K562 (cell line): ENCODE measurements at places on chromosomes 1 and 21. TPM values are rescaled to one million over a fixed set of nuclear protein-coding genes. Genes with fewer than 3 reads are reported as not detected.

Gene PKLR
- 75.7 and 78.4 TPM in 2 replicates for total RNA-seq

Gene CIART
- total RNA-seq = 0.35 TPM in 1 of 2 replicates, not detected in the other

Gene FGR
- total RNA-seq = 0.11 and 0.38 TPM in 2 replicates

Gene PRAMEF20
- not detected in 2 replicates for total RNA-seq

Gene KCNQ4
- 3.8 and 4.1 TPM in 2 replicates for total RNA-seq

Gene KRTAP11-1
- total RNA-seq = not detected in 2 replicates

Gene LCE3E
- not detected in 2 replicates for total RNA-seq

Gene TNFSF4
- 0.13 and 0.16 TPM in 2 replicates for total RNA-seq

DNA sequence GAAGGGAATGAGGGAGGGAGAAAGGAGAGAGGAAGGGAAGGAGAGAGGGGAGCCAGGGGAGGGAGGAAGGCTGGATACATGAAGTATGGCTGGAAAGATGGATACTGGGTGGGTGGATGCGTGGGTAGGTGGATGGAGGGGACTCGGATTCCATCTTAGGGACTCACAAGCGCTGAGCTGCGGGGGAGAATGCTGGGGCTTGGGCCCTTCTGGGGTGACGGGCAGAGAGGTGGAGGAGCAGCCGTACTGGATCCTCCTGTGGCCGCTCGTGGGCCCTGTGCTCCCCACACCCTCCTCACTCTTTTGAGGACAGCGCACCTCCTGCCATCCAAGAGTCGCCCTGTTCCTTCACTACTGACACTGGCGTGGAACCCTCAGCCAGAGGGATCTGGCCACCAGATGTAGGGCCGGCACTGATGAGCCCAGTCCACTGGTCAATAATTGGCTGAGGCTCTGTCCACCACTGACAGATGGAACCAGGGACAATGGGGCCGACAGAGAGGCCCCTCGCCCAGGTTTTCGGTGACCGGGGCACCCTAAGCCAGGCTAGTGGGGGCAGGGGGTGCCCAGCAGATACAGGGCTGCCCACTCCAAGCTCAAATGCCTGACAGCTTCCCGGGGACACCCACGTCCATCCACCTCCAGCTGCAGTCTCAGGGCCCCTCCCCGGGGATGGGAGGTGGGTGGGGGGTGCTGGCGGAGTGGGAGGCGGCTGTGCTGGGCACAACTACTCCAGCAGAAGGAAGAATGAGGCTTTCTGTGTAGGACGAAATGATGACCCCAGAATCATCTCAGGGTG, 4.4 kb upstream of the ACTRT2 start:
- no peak for DNase-seq
- H3K4me3 ChIP-seq = no peak overlapping the region
- peaks cover 59% of the 10 kb centered on the region for H3K27me3 ChIP-seq
- H3K27ac ChIP-seq = no peak overlapping the region
- H3K36me3 ChIP-seq = no peaks in the 10 kb centered on the region
- 0 out of 2 replicates have a peak, but pooled peaks cover 8% of the 10 kb centered on the region for H3K4me1 ChIP-seq

- H3K4me3 ChIP-seq = peak overlapping the region; percentile 70
- H3K4me1 ChIP-seq = peaks cover 21% of the 10 kb centered on the region
- H3K27me3 ChIP-seq = peaks cover 2% of the 10 kb centered on the region; the same call in 1 of the 3 replicates
- DNase-seq = no peak
Observed at GRCh38 chr1:226870026-226870400, 403 bp upstream of the PSEN2 start.

- H3K4me1 ChIP-seq = no peaks in the 10 kb centered on the region
- no peak for DNase-seq
- no peaks in the 10 kb centered on the region for H3K27me3 ChIP-seq
- H3K36me3 ChIP-seq = no peaks in the 10 kb centered on the region
Observed at GRCh38 chr1:20997602-20998224, 179.0 kb downstream of the EIF4G3 start.

DNA sequence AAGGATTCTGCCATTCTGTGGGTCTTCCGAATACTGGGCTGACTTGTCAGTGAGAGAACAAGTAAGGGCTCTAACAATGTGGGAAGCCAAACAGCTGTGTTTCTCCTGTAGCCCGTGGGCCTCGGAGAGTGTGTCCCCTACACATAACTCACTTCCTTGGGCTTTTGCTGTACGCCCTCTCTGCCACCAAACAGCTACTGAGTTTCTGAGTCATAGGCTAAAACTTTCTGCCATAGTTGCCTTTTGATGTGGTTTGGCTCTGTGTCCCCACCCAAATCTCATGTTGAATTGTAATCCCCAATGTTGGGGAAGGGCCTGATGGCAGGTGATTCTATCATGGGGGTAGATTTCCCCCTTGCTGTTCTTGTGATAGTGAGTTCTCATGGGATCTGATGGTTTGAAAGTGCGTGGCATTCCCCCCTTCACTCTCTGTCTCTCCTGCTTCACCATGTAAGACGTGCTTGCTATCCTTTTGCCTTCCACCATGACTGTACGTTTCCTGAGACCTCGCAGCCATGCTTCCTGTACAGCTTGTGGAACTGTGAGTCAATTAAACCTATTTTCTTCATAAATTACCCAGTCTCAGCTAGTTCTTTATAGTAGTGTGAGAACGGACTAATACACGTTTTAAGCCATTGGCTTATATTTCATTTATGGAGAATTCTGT, 194.8 kb upstream of the HMCN1 start:
- H3K36me3 ChIP-seq = no peaks in the 10 kb centered on the region
- DNase-seq = no peak
- no peaks in the 10 kb centered on the region for H3K27me3 ChIP-seq
- H3K4me1 ChIP-seq = no peaks in the 10 kb centered on the region; the same call in 2 of the 3 replicates

DNA sequence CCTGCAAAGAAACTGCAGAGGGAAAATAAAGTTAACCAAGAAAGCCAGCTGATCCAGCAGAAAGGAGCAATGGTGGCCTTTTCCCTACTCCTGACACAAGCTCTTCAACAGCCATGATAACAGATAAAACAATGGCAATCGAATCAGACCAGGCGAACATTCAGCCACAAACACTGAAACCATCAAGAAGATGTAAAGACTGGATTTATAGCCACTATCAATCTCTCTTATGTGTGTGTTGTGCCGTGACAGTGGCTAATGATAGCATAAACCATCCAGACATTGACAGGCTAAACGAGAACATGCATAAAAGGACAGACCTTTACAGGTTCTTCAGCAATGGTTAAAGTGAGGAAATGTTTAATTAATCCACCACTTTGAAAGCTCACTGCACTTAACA, 78.1 kb upstream of the RAB4A start:
- no peak overlapping the region for H3K4me3 ChIP-seq
- no peak for DNase-seq
- H3K36me3 ChIP-seq = no peaks in the 10 kb centered on the region

DNA sequence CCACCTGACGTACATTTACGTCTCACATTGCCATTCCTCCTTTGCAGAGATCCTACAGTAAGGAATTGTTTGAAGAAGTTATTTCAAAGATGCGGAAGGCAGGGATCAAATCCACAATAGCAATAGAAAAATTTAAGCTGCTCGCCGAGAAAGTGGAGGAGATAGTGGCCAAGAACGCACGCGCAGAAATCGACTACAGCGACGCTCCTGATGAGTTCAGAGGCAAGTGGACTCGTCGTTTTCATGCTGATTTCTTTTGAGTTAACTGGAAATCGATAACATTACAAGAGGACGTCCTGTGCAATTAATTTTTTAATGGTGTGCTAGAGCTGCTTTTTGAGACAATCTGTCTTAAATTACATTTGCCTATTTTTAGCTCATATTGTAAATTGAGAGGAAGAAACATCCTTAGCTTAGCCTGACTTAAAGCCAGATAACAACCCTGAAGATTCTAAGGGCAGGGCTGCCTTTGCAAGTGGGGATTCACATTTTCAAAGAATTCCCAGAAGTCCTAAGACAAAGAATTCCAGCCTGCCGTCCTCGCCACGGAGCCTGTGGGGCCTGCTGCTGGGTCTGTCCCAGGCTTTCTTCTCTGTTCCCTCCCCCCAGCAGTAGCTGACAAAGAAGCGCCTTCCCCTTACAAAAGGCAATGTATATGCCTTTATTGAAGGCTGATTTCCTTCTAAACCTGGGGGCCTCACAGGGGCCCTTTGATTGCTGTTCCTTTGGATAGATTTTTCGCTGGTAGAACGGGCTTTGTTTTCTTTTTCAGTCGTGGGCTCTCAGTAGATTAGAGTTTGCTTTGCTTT, 31.6 kb upstream of the KIF1B start:
- no peak overlapping the region for H3K4me3 ChIP-seq
- H3K36me3 ChIP-seq = peaks cover 39% of the 10 kb centered on the region
- no peaks in the 10 kb centered on the region for H3K27me3 ChIP-seq
- no peak for DNase-seq

GRCh38 chr1:202957733-202958543, at the start of gene ADIPOR1:
Gene ADIPOR1 (minus strand): TSS chr1:202958312. CDS start chr1:202951070, 7,242 bp downstream.
- peak; percentile 99 for DNase-seq
- peaks cover 34% of the 10 kb centered on the region for H3K4me1 ChIP-seq
- H3K27ac ChIP-seq = peak within 1 kb of the TSS; percentile 90
- H3K27me3 ChIP-seq = no peaks in the 10 kb centered on the region

DNA sequence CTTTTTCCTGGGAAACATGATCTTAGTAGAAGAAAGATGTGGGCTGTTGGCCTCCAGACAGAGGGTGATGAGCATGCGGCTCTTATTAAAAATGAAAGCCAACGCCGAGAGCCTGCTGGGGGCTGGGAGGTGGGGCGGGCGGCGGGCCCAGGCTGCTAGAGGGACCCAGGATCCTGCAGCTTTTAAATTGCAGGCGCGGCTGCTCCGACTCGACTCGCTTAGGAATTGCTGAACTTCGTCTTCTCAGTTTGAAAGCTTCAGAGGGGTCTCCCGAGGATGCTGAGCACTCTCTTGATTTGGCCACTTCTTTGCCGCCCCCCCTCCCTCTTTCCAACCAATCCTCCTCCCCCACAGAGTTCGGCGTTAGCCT, 1.2 kb downstream of the AGPAT3 start:
- peaks cover 24% of the 10 kb centered on the region for H3K4me1 ChIP-seq
- peak overlapping the region; percentile 75 for H3K4me3 ChIP-seq
- H3K36me3 ChIP-seq = peaks cover 45% of the 10 kb centered on the region
- H3K27me3 ChIP-seq = no peaks in the 10 kb centered on the region
- peak; percentile 46 for DNase-seq

- no peak overlapping the region for H3K27ac ChIP-seq
- H3K4me3 ChIP-seq = no peak overlapping the region
- H3K4me1 ChIP-seq = no peaks in the 10 kb centered on the region
- H3K27me3 ChIP-seq = peaks cover 5% of the 10 kb centered on the region; the same call in 1 of the 2 replicates
- DNase-seq = no peak
Observed at GRCh38 chr21:33314111-33314510, 10.7 kb upstream of the IFNAR1 start.

GRCh38 chr1:54350360-54350759, 55.8 kb downstream of the SSBP3 start:
- no peaks in the 10 kb centered on the region for H3K27me3 ChIP-seq
- H3K4me1 ChIP-seq = peaks cover 18% of the 10 kb centered on the region
- H3K27ac ChIP-seq = no peak overlapping the region
- DNase-seq = no peak
- H3K36me3 ChIP-seq = peaks cover 24% of the 10 kb centered on the region; the same call in 2 of the 3 replicates
- H3K4me3 ChIP-seq = no peak overlapping the region

DNA sequence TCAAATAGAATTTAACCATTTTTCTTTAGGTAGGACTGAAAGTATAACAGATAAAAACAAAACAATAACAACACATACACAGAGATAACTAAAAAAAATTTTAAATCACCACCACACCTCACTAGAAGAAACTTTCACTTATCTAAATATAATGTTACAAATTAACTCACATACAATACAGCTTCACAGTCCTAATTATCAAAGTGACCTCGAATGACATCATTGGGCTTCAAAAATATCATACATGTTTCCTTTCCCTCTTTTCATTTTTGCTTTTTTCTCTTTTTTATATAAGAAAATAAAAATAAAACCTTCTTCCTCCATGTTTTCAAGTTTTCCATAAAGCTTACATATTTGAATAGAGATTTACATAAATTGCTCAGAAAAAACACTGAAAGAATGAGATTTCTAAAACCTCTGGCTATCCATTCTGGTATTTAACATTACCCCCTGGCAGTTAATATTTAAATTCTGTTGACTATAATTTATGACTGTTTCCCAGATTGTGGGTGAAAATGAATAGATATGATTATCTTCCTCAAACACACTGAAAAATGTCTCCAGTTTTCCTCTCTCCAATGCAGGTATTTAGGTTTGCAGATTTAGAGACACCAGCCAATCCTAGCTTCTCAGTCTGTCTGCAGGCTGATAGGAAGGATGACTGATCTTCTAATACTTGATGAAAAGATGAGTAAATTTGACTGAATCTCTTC, 40.5 kb upstream of the SLC19A2 start:
- H3K4me3 ChIP-seq = no peak overlapping the region
- H3K36me3 ChIP-seq = no peaks in the 10 kb centered on the region
- H3K4me1 ChIP-seq = peaks cover 19% of the 10 kb centered on the region
- DNase-seq = no peak

GRCh38 chr1:204435381-204435831, 23.8 kb upstream of the PPP1R15B start:
- no peaks in the 10 kb centered on the region; the same call in 1 of the 3 replicates for H3K4me1 ChIP-seq
- no peaks in the 10 kb centered on the region for H3K36me3 ChIP-seq
- no peak overlapping the region for H3K4me3 ChIP-seq
- no peak overlapping the region for H3K27ac ChIP-seq
- H3K27me3 ChIP-seq = peaks cover 37% of the 10 kb centered on the region

DNA sequence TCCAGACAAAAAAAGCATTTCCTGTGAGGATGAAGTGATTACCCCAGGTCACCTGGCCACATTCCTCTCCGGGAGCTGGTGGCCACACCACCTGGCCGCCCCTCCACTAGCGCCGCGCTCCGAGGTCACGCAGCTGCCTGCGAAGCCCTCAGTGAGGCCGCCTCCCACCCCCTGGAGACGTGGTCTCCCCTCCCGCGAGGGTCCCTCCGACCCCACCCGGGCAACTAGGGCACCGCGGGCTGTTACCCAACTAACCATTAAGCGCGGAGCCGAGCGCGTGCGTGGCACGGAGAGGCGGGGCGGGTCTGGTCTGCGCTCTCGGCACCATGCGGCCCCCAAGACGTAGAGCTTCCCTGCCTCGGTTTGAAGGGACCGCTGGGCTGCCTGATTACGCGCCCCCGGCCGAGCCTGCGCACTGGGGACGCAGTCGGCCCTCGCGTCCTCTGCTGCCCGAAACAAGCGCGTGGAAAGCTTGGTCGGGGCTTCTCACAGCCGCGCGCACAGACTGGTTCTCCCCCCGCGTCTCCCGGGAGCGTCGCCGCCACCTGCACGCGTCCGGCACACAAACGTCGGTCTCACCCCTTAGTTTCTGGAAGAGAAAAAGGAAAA, 106.5 kb downstream of the SLC16A1 start:
- H3K4me3 ChIP-seq = no peak overlapping the region
- peaks cover 6% of the 10 kb centered on the region; the same call in 1 of the 3 replicates for H3K4me1 ChIP-seq
- H3K27me3 ChIP-seq = no peaks in the 10 kb centered on the region
- no peaks in the 10 kb centered on the region for H3K36me3 ChIP-seq

- DNase-seq = no peak
- H3K4me3 ChIP-seq = no peak overlapping the region
- H3K4me1 ChIP-seq = 0 out of 3 replicates have a peak, but pooled peaks cover 2% of the 10 kb centered on the region
- H3K27ac ChIP-seq = no peak overlapping the region
- no peaks in the 10 kb centered on the region for H3K36me3 ChIP-seq
- no peaks in the 10 kb centered on the region for H3K27me3 ChIP-seq
Observed at GRCh38 chr1:157091186-157091585, 8.4 kb downstream of the ETV3L start.

GRCh38 chr1:24849672-24850295, 80.3 kb downstream of the RUNX3 start:
- H3K27ac ChIP-seq = no peak overlapping the region
- no peaks in the 10 kb centered on the region for H3K36me3 ChIP-seq
- DNase-seq = no peak
- H3K4me1 ChIP-seq = peaks cover 13% of the 10 kb centered on the region
- peaks cover 13% of the 10 kb centered on the region for H3K27me3 ChIP-seq

GRCh38 chr1:117892512-117892911, 36.9 kb downstream of the GDAP2 start:
- no peak overlapping the region for H3K4me3 ChIP-seq
- no peaks in the 10 kb centered on the region for H3K27me3 ChIP-seq
- no peaks in the 10 kb centered on the region for H3K4me1 ChIP-seq
- H3K36me3 ChIP-seq = peaks cover 28% of the 10 kb centered on the region
- no peak overlapping the region for H3K27ac ChIP-seq
